ENCODE measurements at places on chromosomes 5 and 9.

- no peak for DNase-seq
Observed at GRCh38 chr9:26786564-26786963, 106.0 kb downstream of the CAAP1 start.

GRCh38 chr9:68653141-68653595, 51.9 kb upstream of the PIP5K1B start:
- no peak for DNase-seq

- DNase-seq = no peak
Observed at GRCh38 chr9:137506702-137507171, 43.5 kb downstream of the PNPLA7 start.

GRCh38 chr5:157167214-157167621, 1.2 kb upstream of the GARIN3 start:
- no peak for DNase-seq

- no peak for DNase-seq
Observed at GRCh38 chr5:14449052-14449661, 132.4 kb upstream of the OTULINL start.

- DNase-seq = no peak
Observed at GRCh38 chr5:55558484-55558883, 23.7 kb upstream of the PLPP1 start.

DNA sequence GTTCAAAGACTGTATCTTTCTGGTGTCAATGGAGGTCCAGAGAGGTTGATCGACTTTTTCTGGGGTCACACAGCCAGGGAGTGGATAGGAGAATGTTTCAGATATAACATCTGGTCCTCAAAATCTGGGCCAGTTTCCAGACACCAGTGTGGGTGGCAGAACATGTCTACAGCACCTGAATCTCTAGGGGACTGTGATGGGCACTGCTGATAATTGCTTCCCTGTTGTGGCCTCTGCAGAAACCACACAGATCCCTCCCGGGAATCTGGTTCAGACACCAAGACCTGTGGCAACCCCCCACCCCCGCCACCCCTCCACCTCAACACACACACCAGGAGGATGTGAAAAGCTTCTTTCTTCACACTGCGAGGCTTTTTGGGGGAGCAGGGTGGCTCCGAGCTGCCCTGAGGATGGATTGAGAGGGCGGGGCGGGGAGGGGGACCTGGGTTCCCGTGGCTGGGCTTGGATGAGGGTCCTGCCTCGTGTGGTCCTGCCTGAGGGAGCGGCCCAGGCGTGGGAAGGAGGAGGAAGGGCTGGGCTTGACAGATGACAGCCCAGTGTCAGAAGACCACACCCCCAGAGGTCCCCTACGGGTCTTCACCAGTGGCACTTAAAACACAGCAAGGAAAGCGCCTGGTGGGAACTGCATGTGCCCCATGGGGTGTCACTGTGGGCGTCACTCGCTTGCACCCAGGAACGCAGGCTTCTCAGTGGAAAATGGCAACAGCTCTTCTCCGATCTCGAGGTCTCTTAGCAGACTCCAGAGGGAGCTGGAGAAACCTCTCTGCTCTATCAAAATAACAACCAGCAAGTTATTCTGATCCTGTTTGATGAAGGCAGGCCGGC, 55.2 kb downstream of the TRIP13 start:
- DNase-seq = no peak

DNA sequence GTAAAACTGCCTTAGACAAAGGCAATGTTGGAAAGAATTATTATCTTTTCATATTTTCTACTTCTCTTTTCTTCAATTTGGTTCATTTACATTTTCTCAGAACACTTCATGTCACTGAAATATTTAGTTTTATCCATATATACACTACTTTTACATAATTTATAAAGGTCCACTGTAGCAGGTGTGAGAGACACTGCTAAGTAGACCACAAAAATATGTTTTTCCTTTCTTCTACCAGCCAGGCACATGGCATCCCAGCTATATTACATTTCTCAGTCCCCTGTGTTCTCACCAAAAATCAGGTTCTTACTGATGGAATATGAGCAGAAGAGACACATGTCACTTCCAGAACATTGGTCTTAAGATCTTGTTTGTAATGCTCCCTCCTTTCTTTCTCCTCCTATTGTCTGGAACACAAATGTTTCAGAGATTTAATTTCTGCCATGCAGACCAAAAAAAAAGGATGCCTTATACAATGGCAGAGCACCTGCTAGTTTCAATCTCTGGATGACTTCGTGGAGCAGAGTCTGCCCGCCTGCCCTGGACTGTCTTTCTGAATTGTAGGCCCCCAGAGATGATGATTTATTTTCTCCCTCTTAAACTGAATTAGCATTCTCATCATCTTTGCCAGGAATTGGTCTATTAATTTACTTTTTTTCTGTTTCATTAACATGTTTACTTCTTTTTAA, 125.4 kb upstream of the ACOT12 start:
- no peak for DNase-seq

DNA sequence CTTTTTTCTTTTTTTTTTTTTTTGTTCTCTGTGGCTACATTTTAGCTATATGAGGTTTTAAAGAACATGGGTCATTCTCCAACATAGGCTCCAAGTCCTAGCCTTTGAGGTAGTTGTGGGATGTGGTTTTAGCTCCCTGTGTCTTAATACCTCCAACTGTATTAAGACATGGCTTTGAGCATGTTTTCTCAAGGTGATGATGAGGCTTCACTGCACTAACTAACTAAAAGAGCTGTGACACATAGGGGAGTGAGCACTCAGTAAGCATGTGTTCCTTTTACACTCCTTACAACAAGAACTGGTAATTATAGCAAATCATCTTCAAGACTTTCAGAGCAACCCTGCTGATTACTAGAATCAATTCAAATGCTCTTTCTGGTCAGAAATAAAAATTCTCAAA, 333.6 kb upstream of the CCNH start:
- DNase-seq = no peak

GRCh38 chr5:80935811-80936385, 24.3 kb upstream of the RASGRF2 start:
- no peak for DNase-seq

DNA sequence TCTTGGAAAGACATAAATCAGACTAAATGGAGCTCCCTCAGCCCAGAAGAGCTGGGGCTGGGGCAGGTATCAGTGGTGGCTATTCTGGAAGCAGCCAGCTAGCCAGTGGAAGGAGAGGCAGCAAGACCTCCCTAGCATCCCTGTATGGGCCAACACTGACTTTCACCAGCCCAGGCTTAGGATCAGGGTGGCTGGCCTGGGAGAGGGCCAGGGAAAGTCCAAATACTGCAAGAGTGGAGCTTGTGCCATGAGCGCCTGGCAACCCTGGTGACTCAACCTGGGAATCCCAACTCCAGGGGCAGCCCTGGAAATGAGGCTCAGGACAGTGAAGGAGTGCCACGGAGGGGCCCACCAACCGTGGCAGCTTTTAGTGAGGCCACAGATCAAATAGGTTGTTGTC, 7.6 kb upstream of the IRF1 start:
- DNase-seq = no peak

- DNase-seq = no peak
Observed at GRCh38 chr5:24065779-24066178, 558.4 kb downstream of the PRDM9 start.

DNA sequence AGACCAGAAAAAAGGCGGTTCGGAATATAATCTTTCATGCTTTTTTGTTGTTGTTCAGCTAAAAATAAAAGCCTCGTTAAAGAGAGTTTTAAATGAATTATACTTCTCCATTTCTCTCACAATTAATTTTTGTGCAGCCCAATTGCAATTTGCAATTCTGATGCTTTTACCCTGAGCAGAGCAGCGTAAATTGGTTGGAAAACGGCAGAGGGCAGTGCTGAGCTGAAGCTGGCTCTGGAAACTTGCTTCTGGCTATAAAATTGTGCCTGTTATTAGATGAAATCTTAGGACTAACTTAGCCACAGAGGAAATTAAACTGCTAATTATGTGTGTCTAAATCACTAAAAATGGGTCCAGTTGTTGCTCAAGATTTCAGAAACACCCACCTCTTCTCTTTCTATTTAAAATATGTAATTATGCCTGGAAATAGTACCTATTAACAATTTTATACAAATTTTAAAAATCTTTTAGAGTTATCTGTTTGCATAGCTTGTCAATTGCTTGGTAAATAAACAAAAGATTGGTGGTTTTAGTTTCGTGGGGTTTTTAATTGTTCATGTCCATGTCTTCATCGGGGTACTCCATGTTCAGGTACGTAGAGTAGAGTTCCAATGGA, 441.8 kb upstream of the TLE4 start:
- DNase-seq = peak; percentile 2

DNA sequence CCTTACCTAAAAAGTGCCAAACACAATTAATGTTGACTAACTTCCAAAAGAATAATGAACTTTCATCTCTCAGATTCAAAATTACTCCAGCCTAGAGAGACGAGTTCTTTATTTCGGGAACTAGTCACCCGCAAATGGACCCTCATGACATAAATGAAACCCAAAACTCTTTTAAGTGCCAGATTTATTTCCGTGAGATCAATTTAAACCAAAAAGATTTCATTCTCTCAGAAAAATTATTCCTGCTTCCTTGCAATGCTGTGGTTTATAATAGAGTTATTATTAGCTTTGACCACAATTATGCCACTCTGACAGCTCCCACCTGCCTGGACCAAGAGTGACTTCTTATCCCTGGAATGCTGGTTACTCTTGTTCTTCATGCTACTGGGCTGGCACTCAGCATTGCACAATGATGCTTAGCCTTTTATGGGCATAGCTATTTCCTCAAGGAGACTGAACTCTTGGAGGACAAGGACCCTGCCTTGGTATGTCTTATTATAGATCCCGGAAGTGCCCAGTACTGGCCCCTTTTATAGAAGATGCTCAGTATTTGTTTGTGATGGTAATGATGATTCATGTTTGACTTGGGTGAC, 183.5 kb downstream of the SNX18 start:
- DNase-seq = no peak

DNA sequence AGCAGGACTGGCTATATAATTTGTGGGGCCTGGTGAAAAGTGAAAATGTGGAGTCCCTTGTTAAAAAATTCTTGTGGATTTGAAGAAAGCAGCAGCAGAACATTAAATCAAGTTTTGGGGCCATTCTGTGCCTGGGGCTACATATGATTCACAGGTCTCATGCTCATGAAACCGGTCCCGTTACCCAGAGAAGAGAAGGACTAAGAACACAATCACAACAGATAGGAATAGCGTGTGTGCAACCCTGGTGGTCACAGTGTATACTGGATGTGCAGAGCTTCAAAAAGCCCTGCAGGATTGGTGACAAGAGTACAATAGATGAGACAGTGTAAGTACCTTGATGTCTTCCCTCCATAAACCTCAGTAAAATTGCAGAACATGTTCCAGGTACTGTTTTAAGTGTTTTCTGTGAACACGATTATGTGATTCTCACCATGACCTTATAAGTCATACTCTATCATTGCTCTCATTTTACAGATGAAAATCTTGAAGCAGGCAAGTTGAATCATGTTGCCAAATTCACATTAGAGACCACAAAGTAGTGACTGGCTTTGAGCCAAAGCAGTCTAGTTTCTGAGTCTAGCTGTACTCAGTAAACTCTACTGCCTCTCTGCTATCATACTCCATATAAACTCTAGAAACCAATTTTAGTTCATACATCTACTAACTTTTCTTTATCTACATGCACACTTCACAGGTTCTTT, 636.5 kb downstream of the TAF11L14 start:
- no peak for DNase-seq

- DNase-seq = no peak
Observed at GRCh38 chr5:120808606-120809005, 344.5 kb downstream of the PRR16 start.

- DNase-seq = no peak
Observed at GRCh38 chr5:135628771-135629563, 50.2 kb upstream of the CXCL14 start.

DNA sequence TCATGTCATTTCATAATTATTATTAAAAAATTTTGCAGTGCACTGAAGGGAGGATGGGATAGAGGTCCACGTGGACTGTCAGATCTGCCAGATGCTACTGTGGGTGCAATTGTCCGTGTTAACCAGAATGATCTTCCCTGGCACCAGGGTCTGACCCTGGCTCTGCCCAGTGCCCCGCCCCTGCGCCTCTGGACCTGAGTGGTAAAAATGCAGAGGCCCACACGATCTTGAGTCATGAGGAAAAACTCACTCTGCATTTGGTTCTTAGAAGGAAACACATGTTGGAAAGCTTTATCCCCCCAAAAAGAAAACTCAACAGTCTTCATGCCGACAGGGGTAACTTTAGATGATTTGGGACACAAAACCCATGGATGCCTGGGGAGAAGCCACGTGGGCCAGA, 20.1 kb upstream of the BARX1 start:
- no peak for DNase-seq

GRCh38 chr5:125357660-125358059, 611.2 kb upstream of the ZNF608 start:
- no peak for DNase-seq

DNA sequence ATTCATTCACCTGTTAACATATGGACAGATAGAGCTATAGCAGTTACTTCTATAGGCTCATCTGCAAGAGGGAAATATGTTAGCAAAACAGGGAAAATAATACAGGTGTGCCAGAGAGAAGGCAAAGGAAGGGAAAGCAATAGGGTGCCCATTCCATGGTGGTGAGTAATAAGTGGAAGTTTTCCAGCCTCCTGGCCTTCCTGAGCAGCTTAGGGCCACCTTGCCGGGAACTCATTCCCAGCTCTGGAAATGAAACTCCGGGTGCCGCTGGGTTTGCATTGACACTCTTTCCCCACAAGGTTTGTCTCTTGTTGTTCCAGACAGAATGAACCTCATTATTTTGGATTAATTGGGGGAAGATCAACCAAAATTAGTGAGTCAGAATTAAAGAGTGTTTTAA, 58.4 kb downstream of the SLC1A3 start:
- DNase-seq = no peak

DNA sequence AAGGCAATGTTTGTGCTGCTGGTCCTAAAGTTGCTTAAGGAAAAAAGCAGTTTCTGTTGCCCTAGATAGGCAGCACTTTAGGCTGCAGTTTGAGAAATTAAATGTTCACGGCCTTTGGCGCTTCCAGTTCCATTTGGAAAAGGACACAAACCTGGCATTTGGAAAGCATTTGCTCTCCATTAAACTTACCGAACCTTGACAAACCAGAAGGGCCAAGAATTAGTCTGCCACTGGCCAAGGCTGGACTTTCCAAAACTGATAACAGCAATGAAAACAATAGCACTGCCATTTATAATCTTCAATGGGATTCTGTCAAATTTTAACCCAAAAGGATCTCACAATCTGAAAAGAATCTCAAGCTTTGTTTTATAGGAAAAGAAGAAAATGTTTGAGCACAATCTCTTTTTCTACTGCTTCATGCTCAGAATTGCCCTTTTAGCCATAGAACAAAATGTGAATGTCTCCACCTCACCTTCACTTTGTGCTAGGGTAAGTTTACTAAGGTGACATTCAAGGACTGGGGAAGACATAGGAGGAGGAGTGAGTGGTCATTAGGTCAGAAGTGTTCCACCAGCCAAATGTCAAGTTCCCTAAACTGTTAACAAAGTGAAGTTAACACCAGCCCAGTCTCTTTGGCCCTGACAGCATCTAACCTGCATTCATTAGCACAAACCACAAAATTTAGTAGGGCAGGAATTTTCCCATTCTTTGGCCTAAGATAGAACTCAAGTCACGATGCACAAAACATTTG, 583.4 kb upstream of the DMAC1 start:
- no peak for DNase-seq

- peak; percentile 93 for DNase-seq
Observed at GRCh38 chr5:1312993-1313833, 18.3 kb upstream of the TERT start.
